ENCODE measurements at places on chromosomes 2 and 18.
A peak's percentile ranks its signal among the peaks of the same experiment; 100 is the strongest.

GRCh38 chr2:62410015-62410453 is 96.0 kb downstream of the TMEM17 start:
- DNase-seq: no peak

- no peak for DNase-seq
Observed at GRCh38 chr2:167249197-167249596, 360.9 kb downstream of the XIRP2 start.

DNA sequence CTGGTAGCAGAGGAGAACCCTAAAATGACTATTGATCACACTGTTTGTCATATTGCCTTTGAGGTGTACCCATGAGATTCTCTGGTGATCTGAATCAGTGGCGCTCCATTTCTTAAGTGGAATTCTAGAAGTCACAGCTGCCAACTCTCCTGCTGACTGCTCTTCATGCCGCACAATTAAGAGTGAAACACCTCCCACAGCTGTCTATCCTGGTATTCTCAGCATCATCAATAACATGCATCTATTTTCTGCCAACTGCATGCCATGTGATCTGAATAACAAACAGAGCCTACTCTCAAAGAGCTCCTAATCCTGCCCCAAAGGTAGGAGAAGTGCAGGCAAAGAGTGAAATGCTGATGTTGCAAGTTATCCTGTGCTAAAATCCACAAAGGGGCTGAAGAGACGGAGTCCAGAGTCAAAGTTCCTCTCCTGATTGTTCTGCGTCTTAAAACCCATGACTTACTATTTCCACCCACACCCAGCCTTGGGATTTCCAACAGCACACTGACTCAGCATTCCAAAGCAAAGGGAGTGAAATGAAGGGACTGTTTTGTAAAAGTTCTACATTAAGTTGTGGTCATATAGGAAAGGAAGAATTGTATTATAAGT is 13.7 kb upstream of the DAPL1 start:
- no peak for DNase-seq

GRCh38 chr2:63856303-63856603 is 14.6 kb downstream of the UGP2 start:
- peak; percentile 22 for DNase-seq

DNA sequence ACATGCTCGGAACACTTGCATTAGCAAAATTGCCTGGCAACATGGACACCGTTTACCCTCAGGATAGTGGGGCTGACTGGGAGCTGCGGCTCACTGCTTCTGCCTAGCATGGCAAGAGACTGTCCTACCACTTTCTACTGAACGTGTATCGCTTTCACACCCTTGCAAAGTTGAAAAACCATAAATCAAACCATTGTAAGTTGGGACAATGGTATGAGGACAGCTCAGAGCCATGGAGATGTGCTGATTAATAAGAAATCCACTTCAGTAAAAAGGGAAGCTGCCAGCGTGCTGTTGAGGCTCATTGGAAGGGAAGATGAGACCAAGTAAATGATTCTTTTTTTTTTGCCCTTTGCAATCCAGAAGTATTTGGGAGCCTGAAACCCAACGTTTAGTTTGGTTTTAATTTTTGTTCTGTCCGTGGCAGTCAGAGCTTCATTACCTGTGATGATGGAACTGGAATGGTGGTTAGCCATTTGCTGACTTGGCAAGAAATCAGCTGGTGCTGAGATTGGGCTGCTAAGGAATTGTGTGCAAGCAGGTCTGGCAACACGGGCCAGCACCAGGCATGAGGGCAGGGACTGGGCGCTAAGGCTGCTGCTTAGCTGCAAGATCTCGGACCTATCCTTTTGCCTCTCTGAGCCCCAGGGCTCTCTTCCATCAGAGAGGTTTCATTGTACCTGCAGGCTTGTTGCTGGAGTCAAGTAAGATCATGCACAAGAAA is 75.5 kb upstream of the HS6ST1 start:
- no peak for DNase-seq

- DNase-seq: no peak
Observed at GRCh38 chr2:64720535-64721319, 67.0 kb upstream of the SERTAD2 start.

Data from activated CD8-positive, alpha-beta memory T cell treated with anti-CD3 and anti-CD28 coated beads for 4 hours (primary cell).